Lower leg skin (tissue), 4 donors: ENCODE measurements at places on chromosomes 4 and X. TPM values are rescaled to one million over a fixed set of nuclear protein-coding genes. Genes with fewer than 3 reads are reported as not detected.

DNA sequence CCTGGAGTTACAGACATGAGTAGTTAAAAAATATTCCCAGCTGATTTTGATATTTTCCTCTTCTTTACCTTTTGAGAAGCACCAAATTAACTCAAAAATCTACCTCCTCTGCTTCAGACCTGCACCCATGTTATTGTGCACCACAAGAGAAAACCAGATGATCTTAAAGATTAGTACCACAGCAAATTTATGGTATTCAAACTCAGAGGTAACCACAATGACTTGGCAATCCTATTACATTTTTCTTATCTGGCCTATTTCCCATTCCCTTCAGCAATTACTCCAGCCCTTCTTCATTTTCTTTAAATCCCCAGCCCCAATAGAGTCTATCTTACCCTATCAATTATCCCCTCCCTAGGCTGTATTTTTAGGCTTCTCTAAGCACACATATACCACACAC is 535.1 kb downstream of the FAT4 start:
- no peak for DNase-seq

DNA sequence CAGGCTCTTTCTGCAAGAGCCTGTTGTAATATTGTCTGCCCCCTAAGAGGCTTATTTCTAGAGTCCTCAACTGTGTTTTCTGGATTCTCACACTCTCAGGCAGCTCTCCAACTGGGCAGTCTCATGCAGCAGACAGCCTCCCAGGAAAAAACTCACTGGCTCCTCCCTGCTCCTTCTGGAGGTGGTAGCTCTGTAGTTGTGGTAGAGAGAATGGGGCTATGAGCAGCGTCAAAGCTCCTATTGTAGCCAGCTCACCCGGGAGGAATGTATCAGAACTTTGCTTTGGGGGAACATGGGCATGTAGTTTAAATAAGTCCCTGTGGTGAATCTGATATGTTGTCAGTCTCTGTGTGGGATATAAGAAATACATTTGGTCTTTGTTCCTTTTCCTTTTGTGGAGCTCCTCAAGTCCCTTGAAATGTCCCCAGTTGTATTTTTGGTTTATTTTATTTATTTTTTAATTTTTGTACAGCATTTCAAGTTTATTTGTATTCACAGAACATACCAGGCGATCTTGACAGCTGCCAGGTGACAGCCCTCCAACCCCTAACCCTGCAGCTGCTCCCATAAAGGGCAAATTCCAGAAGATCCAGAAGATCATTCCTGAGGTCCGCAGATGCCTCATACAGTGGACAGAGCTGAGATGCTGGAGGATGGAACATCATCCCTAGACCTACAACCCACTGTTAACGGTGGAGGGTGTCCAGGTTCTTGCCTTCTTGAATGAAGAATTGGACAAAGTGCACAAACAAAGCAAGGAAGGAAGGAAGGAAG is 45.7 kb downstream of the TRIM61 start:
- DNase-seq = no peak

DNA sequence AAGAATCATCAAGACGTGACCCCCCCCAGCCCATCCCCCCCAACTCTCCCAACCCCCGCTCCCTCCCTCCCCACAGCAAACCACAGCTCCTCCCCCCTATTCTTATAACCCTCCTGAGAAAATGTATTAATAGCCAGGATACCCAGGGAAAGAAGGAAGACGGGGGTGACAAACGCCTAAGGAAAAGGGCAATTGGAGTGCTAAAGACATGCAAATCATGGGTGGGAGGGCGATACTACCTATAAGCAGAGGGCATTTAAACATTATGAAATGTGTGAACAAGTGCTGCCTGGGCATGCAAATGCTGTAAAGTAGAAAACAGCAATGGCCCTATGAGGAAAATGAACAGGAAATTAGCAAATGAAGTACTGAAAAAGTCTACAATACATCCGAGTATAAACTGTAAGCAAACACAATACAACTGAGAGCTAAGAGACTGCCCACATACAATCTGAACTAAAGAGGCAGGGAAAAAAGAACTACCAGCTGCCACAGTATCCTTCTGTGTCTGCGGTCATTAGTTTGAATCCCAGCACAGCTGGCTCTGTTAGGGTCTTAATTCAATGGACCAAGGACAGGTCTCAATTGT is 2.4 kb downstream of the CXXC4 start:
- no peak for DNase-seq

CXorf49 gene
- total RNA-seq = not detected

ADGRA3 gene
- total RNA-seq = 14.9 TPM

SPANXN3 gene
- total RNA-seq = not detected

LGI2 gene
- 0.27 TPM for total RNA-seq

ADGRL3 gene
- 4.0 TPM for total RNA-seq

IBSP gene
- not detected for total RNA-seq

SFRP2 gene
- total RNA-seq = 2.9 TPM

RIBC1 gene
- total RNA-seq = 0.93 TPM

GRCh38 chr4:154329939-154330338 is 161.7 kb downstream of the DCHS2 start:
- peak; percentile 90 for DNase-seq

GRCh38 chr4:2852481-2852921 is 8.9 kb downstream of the ADD1 start:
- DNase-seq = no peak

DNA sequence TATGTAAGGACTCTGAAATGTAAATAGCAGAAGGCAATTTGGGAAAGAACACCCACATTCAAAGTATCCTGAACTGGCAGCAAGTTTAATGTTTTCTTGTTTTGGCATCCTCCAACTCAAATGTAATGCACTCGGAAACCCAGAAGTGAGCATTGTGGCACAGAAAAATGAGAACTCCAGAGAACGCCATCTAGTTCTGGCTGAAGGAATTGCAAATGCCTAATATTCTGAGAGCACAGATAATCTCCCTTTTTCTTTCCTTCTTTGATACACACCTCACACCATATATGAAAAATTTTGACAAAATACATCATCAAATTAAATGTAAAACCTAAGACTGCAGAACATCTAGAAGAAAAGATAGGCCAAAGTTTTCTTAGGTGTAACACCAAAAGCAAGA is 52.1 kb downstream of the PWWP3B start:
- no peak for DNase-seq

GRCh38 chrX:23118890-23119527 is 119.2 kb downstream of the DDX53 start:
- no peak for DNase-seq

- DNase-seq = no peak
Measured at GRCh38 chr4:133124746-133125145, 24.3 kb upstream of the PCDH10 start.

PABPC1L2A gene
- total RNA-seq = not detected

P2RY4 gene
- 4.2 TPM for total RNA-seq

GRCh38 chr4:189071241-189071640 is 869.4 kb upstream of the FRG1 start:
- no peak for DNase-seq

- no peak for DNase-seq
Measured at GRCh38 chrX:2159861-2160260, 340.9 kb downstream of the DHRSX start.

BEX5 gene
- total RNA-seq = 6.4 TPM

GRCh38 chr4:103402198-103402597 is 204.1 kb upstream of the CENPE start:
- no peak for DNase-seq

GRCh38 chr4:121321466-121321865 is 59.4 kb downstream of the QRFPR start:
- DNase-seq = no peak

GRCh38 chr4:118883861-118884260 is 4.8 kb upstream of the SYNPO2 start:
- no peak for DNase-seq

GRID2 gene
- not detected for total RNA-seq

DNA sequence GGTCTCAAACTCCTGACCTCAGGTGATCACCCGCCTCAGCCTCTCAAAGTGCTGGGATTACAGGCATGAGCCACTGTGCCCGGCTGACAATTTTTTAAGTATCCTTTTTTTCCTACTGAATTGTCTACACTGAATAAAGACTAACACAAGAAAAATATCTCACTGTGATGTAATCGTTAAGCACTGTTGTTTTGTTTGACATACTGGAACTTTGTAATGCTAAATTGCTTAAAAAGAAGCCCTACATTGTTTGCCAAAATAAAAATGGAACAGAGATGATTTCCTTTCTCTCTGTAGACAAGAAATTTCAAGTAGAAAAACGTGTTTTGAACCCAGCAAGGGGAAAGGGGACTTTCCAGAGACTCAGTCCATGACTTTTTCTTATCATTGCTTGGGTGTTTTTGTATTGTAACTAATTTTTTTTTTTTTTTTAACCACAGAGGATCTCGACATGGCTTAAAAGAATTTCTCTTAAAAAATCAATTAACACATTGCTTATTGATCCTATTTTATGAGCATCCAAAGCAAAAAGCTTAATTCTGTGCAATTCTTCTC is 74.9 kb downstream of the TMEM156 start:
- no peak for DNase-seq

DNA sequence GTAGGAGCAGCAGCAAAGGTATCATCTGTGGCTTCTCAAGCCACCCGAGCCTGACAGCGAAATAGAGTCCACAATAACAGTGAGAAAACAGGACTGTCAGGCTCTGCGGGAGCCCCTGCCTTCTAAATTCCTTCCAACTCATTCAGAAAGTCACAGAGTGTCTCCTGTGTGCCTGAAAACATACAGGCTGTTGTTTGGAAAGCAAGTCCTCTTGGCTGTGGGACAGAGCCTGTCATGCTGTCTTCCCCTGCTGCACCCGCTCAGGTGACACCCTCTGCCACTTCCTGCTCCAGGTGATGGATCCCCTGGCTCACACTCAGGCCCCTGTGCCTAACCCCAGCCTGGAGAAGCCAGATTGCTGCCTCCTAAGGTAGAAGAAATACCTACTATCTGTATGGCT is 152.3 kb downstream of the RAB28 start:
- no peak for DNase-seq

DNA sequence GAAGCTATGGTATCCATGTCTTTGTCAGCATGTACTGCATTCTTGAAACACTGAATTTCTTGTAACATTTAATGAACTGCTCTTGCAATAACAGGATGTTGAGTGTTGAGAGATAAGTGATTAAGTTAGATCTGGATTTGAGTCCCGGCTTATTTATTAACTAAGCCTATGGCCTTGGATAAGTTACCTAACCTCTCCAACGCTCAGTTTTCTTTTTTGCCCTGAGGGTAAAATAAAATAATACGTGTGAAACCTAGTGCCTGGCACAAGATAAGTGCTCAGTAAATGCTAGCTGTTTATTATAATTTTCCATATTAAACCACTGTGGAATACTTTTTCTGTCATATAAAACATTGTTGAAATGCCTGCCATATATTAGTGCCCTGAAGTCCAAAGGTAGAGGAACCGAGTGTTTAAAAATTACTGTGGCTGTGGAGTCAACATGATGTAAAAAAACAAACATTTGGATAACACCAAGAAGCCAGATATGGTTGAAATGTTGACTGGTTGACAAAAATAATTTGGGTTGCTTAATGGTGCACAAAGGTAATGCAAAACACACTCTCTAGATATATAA is 58.6 kb upstream of the ALB start:
- no peak for DNase-seq

DNA sequence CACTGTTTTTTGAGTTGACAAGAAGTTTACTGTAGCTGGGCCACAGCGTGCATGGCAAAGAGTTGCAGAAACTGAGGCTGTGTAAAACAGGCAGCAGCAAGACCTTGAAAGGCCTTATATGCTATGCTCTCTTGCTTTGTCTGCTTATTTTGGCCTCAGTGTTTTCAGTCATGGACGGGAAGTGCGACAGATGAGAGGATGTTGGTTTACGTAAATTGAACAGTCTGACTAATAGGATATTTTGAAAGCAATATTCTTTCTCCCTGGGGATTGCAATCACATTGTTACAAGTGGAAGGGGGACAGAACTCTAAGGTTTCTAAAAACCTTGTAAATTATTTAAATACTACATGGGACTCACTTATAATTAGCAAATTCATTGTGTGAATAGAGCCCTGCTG is 32.2 kb upstream of the MAGEA10 start:
- DNase-seq = no peak

DNA sequence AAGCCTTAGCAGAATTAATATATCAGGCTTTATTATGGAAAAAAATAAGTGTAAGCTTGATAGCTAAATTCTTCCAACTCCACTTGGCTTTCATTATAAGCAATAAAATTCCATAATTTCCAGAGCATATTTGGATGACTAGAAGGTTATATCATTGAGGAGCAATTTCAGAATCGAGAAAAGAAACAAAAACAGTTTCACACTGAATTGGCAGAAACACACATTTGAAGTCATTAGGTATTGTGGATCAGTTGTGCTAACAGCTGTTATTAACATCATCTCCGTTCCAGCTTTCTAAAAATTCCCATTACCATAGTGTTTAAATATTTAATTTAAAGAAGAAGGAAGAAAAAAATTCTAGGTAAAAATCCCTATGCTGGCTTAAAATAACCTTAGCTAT is 92.6 kb downstream of the ANTXR2 start:
- DNase-seq = no peak

MANBA gene
- 11.9 TPM for total RNA-seq

DNA sequence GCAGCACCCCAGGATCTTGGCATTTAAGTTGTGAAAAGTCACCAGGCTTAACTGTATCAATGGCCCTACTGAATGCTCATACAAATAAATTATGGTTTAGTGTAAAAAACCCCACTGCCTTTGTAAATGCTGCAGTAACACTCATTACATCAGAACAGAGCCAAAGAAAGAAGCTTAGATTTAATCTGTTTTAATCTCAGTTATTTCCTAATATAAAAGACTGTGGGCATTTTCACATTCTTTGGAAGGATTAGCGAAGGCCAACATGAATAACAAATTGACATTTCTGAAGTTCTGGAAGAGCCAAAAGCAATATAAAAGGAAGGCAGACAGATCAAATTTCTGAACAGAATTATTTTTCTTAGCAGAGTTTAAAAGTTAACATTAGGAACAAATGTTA is 140.0 kb upstream of the HCCS start:
- no peak for DNase-seq

DNA sequence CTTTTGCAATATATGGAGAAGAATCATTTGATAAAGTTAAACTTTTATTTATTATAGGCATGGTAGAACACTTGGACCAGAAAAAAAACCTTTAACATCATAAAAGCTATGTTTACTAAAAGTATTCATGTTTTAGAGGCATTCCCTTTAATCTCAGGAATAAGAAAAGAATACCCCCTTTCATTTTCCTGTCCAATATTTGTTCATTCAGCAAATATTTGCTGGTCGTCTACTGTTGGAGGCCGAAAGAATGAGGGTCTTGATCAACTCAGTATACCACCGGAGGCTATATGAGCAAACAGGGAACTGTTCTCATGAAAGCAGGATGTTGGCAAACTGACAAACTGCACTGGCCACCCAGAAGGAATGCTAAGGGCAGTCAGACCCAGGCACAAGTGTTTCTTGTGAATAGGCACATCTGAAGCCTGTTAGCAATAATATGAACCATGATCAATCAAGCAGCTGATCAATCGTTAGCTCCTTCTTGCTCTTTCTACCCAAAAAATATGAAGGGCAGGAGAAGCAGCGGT is 480.8 kb upstream of the FAT1 start:
- no peak for DNase-seq

GRCh38 chr4:8744083-8744805 is 127.4 kb downstream of the HMX1 start:
- peak; percentile 77 for DNase-seq
